NCI-H1048 (cell line): ENCODE measurements at places on chromosomes 7 and 10.
A peak's percentile ranks its signal among the peaks of the same experiment; 100 is the strongest.

GRCh38 chr10:101840102-101840684, 3.4 kb downstream of the KCNIP2 start:
- no peak for DNase-seq

- DNase-seq = no peak
Observed at GRCh38 chr10:59577984-59578383, 131.7 kb downstream of the SLC16A9 start.

DNA sequence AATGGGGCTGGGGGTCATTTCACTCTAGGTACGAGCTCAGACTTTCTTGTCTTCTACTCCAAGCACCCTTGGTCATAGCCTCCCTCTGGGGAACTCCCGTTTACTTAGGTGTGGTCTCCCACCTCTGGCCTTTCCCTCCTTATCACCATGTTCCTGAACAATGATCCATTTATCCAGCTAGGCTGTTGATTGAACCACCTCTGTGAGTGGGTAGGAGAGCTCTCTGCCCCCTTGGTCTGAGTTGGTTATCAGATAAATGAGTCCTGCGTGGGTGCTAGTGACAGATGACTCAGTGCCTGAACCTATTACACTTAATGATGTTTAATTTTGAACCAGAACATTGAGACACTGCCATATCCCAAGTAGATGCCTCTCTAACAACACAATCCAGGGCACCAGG, 9.4 kb downstream of the BLNK start:
- no peak for DNase-seq

- no peak for DNase-seq
Observed at GRCh38 chr7:94382746-94383145, 11.9 kb upstream of the COL1A2 start.

- DNase-seq = no peak
Observed at GRCh38 chr10:104253606-104254410, 884 bp upstream of the GSTO1 start.

GRCh38 chr7:78280276-78280675, 481.7 kb downstream of the PHTF2 start:
- no peak for DNase-seq

GRCh38 chr7:100132697-100133151, 6.0 kb downstream of the MBLAC1 start:
- DNase-seq = no peak

- no peak for DNase-seq
Observed at GRCh38 chr10:117968354-117969182, 78.2 kb downstream of the RAB11FIP2 start.

DNA sequence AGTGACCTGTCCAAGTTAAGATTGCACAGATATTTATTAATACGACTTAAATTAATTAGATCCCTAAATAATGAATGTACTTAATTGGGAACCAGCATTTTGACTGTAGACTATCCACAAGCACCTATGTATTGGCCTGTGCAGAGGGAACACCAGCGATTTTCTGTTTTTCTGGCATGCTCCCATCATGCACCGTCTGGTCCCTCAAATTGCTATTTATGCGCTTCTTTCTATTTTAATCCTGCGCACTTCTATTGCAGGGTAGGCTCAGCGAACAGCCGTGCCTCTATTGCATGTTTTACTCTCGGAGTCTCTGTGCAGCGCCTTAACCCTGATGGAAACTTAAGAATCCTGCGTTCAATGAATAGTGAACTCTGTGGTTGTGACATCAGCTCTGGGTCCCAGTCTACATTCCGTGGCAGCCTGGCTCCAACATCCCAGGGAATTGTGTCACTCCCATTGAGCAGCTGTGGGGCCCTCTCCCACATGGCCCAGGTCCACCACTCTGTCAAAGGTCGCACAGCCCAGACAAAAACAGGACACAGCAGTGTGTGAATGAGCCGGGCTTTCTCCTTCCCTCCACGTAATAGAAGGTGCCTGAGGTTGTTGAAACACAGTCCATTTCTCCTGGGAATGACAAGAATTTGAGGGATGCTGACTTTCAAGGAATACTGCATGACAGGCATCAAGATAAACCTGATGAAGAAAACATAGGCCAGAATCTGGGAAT, 239.7 kb upstream of the KLF6 start:
- no peak for DNase-seq

DNA sequence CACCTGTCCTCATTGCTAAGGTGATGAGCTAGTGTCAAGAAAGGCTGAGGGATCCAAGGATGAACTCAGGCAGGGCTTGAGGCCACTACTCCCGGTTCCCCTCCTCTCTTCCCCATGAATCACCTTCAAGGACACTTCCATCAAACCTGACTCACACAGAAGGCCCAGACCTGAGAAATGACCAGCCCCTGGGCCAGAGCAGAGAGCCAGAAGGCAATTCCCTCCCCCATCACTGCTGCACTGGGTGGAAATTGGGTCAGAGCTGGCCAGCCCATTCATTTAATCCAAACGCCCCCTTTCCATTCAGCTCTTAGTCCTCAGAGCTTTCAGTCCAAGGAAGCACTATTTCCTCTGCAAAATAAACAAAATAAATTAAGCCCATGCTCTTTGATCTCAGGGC, 182.0 kb downstream of the KCNMA1 start:
- no peak for DNase-seq

GRCh38 chr7:29147821-29148220, 1.5 kb upstream of the CPVL start:
- no peak for DNase-seq

GRCh38 chr10:71945819-71946474, 18.2 kb upstream of the CHST3 start:
- DNase-seq = no peak

GRCh38 chr10:107427016-107427415, 262.5 kb upstream of the SORCS1 start:
- no peak for DNase-seq

DNA sequence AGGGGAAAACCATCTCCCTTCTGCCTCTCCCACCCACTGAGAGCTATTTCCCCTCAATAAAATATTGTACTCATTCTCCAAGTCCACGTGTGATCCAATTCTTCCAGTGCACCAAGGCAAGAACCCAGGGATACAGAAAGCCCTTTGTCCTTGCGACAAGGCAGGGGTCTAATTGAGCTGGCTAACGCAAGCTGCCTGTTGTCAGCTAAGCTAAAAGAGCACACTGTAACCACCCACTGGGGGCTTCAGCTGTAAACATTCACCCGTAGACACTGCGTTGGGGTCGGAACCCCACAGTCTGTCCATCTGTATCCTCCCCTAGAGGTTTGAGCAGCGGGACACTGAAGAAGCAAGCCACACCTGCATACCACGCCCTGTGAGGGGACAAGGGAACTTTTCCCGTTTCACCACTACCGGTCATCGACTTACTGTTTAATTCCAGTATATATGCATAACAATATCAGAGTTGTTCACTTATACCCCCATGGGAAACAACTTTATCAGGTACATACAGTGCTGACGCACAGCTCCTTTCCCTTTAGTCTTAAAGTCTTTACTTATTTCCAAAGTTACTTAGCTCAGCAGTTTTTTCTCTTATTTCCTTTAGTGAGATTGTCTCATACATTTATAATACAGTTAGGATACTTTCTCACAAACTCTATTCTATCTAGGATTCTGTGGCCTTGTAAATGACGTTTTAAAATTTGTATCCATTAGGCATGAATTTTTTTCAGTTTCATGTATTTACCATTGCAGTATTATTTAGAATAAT, 721.6 kb downstream of the ANKRD7 start:
- no peak for DNase-seq

- DNase-seq = no peak
Observed at GRCh38 chr10:69179089-69179742, 818 bp upstream of the SUPV3L1 start.

- DNase-seq = no peak
Observed at GRCh38 chr7:45576249-45576929, 2.2 kb downstream of the ADCY1 start.

DNA sequence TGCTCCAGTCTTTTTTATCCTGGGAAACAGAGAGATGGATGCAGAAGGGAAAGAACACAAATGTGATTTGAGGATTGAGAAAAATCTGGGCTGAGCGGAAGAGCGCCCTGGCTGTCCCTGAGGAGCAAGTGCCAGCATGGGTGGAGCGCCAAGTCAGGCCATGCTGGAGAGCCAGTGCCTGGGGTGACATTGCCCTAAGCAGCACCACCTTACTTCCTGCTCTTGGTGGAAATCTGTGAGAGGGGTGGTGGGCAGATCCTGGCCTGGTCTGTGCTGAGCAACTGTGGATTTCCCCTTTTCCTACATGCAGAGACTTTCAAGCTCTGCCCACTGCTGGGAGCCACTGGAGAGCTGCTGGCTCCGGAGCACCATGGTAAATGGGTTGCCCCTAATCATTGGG, 36.9 kb downstream of the DDIT4 start:
- DNase-seq = no peak

GRCh38 chr7:90173127-90173844, 19.0 kb downstream of the STEAP1 start:
- DNase-seq = no peak

GRCh38 chr10:23100331-23101030, 5.1 kb downstream of the MSRB2 start:
- no peak for DNase-seq

DNA sequence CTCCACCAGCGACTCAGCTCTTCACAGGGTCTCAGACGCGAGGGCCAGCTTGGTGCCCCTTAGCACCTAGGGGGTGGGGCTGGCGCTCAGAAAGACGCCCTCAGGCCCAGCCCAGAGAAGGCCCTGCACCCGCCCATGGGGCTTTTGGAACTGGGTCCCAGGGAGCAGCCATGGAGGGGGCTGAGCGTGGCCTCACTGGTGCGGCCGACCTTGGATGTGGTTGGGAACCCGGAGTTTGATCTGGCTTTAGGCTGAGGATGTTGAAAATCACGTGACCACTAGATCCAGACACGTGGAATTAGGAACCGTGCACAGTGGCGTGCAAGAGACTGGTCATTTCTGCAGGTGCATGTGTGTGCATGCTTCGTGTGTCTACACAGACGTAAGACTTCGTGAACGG, 185.4 kb downstream of the DNAJB6 start:
- no peak for DNase-seq

GRCh38 chr7:74269757-74270277, 15.6 kb upstream of the RFC2 start:
- DNase-seq = peak; percentile 83

GRCh38 chr7:140643416-140643815, 2.8 kb upstream of the DENND2A start:
- DNase-seq = no peak

GRCh38 chr10:69176823-69177222, 3.2 kb upstream of the SUPV3L1 start:
- DNase-seq = no peak

DNA sequence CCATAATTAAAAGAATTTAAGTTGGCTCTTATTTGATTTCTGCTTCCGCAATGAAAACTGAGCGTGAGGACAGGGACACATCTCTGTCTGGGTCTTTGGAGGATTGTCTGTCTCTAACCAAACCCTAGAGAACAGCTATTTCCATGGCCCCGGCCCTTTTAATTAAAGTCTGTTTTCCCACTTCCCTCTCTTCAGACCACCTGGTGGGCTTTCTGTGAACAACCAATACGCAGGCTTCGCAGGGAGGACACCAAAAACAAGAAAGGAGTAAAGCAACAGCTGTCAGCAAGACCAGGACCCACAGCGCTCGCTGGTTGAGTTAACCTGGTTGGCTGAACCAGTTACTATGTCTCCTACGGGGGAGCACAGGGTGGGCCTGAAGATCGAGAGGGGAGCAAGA, 217.1 kb upstream of the FRMD4A start:
- DNase-seq = no peak

GRCh38 chr7:73880755-73881328, 19.9 kb downstream of the TMEM270 start:
- DNase-seq = no peak

- no peak for DNase-seq
Observed at GRCh38 chr10:131658476-131659110, 242.2 kb upstream of the PPP2R2D start.
